Cerebellar nuclear complex (tissue), 1 donor: ENCODE measurements at places on chromosomes 3 and 15.

DNA sequence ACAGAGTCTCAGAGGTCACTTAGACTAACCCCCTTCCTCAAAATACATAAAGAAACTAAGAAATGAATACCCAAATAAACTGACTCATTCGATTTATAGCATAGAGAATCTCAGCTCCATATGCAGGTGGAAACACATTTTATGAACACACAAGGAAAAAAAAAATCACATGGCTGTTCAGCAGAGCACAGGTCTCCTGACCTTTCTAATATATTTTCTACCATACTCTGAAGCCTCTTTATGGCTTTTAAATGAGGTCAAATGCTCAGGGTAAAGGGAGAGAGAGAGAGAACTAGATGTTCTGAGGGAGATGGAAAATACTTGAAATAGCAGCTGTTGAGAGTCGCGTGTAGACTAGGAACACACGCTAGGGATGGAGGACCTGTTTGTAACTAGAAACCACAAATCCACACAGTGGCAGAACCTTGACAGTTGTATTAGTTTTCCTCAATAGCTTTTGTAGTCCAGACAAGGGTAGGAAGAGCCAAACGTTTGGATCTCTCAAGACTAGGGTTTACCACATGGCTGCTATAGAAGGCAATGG is 165.3 kb downstream of the FMN1 start:
- no peak for DNase-seq

GRCh38 chr15:84638103-84638502 is 16.0 kb downstream of the WDR73 start:
- no peak for DNase-seq

GRCh38 chr3:129602730-129603560 is 3.5 kb downstream of the PLXND1 start:
- DNase-seq: no peak

- DNase-seq: no peak
These were observed 54.1 kb downstream of the SNRK start for GRCh38 chr3:43340403-43340802.

DNA sequence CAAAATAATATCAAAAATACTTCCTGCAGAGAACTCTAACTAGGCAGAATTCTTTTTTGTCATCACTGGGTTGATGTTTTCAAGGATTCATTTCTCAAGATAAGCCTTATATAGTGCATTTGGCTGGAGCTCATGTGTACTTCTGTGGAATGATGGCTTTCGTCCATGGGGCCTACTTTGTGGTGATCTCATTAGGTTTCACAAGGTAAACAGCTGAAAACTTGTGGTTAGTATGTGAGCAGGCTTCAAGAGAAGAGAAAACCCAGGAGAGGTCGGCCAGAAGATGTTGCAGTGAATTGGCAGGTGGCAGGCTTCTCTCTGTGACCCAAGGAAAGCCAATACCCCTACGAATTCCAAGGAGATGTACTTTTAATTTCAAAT is 121.4 kb upstream of the PHLDB2 start:
- no peak for DNase-seq

DNA sequence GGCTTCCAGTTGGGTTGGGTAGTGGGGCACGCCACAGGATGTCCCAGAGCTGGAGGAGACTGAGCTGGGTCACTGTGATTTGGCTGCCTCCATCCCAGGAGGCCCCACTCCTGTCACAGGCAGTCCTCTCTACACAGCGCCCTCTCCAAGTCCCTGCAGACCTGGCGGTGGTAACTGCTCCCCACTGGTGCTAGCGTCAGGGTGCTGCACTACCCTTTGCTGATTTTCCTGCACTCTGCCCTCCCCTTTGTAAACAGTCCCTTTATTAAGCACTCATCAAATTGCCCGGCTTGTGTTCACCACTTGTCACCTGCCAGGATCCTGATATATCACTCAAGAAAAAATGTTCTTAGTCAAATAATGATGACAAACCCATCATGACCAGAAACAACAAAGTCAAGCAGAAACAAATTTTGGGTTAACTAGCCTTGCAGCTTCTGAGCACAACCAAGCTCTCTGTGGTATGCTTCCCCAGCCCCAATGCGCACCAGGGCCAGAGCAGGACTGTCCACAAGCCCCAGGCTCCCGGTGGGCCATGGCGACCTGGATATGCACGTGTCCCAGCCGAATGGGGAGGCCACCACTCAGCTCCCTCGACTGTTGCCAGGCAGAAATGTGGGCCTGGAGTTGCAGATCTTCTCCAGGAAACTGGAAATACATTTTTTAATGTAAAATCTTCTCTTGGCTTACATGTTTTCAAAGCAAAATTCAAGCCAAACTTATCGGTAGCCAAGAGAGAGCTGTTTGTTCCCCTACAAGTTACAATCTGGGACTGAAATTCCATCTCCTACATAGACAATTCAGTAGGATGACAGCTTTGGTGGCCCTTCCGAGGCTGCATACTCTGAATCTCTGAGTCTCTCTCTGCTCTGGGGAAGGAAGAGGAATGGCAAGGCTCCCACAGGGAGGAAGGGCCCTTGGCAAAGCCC is 24.5 kb downstream of the MEGF11 start:
- no peak for DNase-seq

DNA sequence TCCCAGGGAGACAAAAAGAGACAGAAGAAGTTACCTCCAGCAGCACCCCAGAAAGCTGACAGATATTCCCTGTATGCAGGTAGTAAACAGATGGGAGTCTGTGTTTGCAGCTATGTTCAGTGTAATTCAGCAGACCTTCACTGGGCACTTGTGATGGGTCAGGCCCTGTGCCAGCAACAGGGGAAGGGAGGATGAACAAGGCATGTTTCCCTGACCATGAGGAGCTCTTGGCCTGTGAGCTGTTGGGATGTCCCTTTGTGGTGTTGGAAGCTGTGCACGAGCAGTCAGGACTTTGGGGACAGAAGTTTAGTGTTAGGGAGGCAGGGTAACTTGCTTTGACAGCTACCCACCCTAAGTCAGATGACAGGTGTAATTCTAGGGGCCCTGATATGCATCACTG is 106.0 kb upstream of the TRIM42 start:
- DNase-seq: no peak

DNA sequence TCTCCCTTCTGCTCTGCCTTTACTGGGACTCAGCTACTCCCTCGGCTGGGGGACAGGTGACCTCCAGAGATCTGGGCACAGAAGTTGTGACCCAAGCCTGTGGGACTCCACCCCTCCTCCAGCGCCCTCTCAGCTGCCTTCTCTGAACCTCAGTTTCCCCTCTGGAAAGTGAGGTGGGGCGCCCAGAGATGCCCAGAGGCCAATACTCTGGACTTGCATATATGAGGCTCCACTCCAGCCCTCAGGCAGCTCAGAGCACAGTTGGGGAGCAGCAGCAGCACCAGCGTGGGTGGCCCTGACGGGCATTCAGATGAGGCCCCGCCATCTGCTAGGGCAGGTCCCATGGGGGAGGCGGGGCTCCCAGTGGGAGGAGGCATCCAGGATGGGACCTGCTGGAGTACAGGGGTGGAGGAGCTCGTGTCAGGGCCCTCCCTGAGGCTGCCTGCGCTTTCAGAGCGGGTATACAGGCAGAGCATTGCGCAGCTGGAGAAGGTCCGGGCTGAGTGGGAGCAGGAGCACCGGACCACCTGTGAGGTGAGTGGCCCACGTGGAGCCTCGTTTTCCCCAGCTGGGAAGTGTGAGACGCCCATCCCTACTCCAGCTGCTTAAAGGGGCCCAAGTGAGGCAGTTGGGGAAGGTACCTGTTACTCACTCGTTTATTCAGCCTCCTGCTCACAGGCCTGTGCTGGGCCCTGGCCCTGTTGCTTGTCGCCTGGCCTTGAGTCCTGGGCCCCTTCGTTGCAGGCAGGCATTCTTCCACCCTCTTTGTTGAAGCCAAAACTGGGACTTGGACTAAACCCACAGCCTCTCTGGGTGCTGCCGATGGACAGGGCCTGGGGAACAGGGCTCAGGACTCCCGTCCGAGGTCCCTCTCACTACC is 35.4 kb downstream of the PSTPIP1 start:
- no peak for DNase-seq

DNA sequence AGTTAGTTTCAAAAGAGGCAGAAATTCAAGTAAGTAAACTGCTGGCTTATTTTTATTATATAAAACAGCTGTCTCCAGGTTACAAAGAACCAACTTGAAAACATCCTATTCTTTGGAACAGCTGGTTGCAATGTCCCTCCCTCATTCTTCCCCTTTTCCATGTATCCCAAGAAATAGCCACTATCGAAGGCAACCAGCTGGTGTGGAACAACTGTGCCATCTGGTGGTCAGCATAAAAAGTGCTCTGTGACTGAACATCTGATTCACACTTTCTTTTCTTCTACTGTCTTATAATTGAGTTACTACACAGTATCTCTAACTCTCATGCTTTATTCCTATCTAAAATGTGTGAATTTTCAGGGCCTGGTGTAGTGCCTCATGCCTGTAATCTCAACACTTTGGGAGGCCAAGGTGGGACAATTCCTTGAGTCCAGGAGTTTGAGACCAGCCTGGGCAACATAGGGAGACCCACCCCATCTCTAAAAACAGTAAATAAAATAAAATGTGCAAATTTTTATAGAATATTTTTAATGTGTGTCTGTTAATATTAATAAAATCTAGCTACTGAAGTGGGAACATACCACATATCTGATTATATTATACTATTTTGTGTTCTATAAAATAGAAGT is 9.6 kb downstream of the OSBPL11 start:
- no peak for DNase-seq

DNA sequence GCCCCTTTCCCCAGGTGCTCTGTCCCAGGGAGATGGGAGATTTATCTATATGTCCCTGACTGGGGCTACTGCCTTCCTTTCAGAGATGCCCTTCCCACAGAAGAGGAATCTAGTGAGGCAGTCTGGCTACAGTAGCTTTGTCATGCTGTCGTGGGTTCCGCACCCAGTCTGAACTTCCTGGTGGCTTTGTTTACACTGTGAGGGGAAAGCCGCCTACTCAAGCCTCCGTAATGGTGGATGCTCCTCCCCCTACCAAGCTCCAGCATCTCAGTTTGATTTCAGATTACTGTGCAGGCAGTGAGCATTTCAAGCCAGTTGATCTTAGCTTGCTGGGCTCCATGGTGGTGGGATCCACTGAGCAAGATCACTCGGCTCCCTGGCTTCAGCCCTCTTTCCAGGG is 35.4 kb upstream of the SLC7A14 start:
- DNase-seq: no peak

DNA sequence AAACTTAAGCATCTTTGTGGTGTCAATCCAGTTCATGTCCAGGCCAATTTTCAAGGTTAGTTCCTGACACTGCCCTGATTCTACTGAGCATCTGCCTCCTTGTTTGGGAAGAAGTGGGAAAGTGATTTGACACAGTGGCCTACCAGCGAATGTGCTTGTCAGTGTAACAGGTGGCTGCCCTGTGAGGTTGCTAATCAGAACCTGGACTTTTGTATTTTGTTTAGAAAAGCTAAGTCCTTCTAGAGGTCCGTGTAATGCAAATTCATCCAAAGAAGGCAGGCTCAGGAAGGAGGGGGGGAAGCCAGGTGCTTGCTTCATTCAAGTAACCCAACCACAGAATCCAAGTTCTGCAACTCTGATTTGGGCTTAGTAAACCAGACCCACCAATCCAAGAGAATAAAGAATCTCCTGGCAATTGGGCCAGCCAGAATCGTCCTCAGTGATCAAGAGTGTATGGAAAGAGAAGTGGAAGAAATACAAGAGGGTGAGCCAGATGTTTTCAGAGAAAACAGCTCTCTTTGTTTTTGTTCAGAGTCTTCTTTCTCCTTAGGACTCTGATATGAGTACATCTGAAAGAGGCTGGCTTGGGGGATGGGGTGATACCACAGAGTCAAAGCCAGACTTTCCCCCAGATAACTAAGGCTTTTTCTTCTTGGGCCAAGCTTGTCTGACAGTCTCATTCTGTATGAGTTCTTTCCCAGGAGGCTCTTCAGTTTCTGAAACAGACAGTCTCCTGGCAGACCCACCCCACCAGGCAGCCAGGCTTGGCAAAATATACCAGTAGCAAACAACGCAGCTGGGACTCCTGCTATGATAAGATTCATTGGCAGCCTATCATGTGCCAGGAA is 508.9 kb upstream of the TBL1XR1 start:
- DNase-seq: no peak

DNA sequence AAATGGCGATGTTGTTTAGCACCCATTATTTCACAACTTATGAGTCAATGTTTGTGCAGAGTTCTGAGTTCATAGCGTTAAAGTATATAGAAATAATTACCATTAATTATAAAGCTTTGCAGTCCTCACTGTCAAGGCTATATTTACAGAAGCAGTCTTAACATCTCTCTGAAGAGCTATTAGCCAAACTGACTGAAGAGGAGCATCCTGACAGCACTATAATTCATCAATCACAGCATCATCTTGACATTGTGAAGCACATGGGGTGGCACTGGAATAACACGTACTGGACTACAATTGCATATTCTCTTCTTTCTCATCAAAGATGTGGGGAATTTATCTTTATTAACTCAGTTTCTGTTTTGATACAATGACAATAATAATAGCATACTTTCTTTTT is 260.6 kb upstream of the MME start:
- DNase-seq: no peak

GRCh38 chr3:36521007-36521379 is 140.7 kb downstream of the STAC start:
- DNase-seq: no peak

GRCh38 chr3:156044634-156044975 is 75.8 kb upstream of the KCNAB1 start:
- no peak for DNase-seq

GRCh38 chr3:64184621-64185020 is 40.6 kb downstream of the PRICKLE2 start:
- no peak for DNase-seq

DNA sequence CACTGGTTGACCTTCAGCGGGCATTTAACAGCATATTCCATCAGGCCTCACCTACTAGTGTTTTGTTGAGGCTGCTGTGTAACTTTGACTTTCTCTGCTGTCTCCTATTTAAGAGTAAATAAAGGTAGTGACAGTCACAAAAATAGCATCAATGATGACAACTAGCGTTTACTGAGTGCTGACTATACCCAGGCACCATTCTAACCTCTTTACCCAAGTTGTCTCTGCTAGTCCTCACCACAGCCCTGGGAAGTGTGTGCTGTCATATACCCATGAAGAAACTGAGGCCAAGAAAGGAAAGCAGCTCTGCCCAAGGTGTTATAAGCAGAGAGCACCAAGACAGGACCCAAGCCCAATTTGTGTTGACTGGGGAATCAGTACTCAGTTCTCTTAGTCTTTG is 286.4 kb upstream of the CTDSPL start:
- DNase-seq: no peak
